Hematopoietic multipotent progenitor cell (in vitro differentiated cells): ENCODE measurements at places on chromosomes 2 and 18.

- no peak for DNase-seq
Observed at GRCh38 chr2:118224895-118225311, 136.6 kb downstream of the INSIG2 start.

GRCh38 chr2:191740016-191740419 is 62.1 kb downstream of the NABP1 start:
- DNase-seq, result peak; percentile 18

- no peak for DNase-seq
Observed at GRCh38 chr2:85503851-85504777, 34.9 kb upstream of the MAT2A start.

DNA sequence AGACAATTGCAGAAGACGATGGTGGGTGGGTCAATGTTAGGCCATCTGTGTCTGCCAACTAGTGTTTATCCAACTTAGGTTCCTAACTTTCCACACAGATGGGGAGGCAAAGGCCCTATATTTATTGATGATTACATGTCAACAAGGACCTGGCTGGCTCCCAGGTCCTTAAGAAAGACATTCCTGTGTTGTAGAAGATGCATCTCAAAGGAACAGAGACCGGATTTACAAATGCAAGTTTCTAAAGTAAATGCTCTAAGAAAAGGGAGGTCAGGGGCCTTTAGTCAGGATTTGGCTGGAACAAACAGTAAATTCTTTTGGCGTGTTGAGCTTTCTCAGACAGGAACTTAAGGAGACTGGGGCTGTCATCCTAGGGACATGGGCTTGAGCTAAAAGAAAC is 175.0 kb downstream of the SH3BP4 start:
- no peak for DNase-seq

DNA sequence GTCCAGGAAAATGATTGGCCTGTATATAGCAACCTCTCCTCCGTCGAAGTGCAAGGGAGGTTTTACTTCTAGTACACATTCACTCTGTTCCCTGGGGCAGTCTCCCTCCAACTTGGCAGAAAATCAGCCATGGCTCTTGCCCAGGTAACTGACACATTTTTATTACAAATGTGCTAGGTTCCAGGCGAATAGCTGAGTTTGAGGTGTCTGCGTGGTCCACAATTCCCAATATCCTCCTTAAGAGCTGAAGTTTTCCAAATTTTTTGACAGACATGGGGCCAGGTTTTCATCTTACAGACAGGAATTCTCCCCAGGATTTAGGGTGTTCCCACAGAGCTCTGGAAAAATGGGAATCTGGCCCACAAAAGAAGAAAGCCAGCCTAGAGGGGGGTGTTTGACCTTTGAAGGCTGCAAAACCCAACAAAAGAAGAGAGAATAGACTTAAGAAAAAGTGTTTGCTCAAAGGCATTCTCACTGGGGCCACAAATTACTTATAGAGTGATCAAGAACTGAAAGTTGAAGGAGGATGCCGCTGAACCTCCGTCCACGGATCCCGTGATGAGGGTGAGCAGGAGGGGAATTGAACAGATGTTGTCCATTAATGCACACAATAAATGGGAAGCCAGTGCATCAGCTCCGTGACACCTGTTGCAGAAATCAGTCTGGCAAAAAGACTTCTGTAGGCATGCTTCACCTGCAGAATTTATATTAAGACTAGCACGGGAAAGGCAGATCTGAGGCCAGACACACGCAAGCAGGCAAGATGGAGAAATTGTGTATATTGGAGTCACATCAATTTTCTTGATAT is 242.3 kb upstream of the COPS8 start:
- DNase-seq, result no peak

- DNase-seq, result no peak
Observed at GRCh38 chr2:196681510-196681909, 42.0 kb downstream of the CCDC150 start.

GRCh38 chr2:70835643-70836042 is at the start of gene CD207:
TSS of gene CD207 (minus strand) at chr2:70835816. CDS start at chr2:70835776, 40 bp downstream.
- DNase-seq, result no peak

GRCh38 chr2:71850306-71850801 is 297.3 kb downstream of the CYP26B1 start:
- no peak for DNase-seq

- DNase-seq, result no peak
Observed at GRCh38 chr2:223243233-223243632, 191.2 kb downstream of the KCNE4 start.

- peak; percentile 18 for DNase-seq
Observed at GRCh38 chr2:37718515-37719161, 47.2 kb upstream of the CDC42EP3 start.

DNA sequence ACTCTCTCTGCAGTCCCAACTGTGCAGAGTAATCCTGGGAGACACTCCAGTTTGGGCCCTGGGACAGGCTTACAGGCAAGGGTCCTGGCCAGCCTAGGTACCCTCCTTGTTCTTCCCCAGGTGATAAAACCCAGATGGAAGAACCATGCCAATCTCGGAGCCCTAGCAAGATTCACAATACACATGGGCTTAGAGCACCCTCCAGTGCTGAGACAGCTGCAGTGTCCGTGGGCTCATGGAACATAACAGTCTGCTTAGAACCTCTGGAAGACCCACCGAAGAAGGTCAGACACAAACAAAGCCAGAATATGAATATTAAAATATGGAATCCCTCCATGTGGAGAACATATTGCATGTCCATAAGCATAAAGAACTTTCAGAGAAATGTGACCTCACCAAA is 568.1 kb downstream of the KCNJ3 start:
- no peak for DNase-seq

GRCh38 chr18:25646971-25647370 is 295.0 kb upstream of the ZNF521 start:
- no peak for DNase-seq

DNA sequence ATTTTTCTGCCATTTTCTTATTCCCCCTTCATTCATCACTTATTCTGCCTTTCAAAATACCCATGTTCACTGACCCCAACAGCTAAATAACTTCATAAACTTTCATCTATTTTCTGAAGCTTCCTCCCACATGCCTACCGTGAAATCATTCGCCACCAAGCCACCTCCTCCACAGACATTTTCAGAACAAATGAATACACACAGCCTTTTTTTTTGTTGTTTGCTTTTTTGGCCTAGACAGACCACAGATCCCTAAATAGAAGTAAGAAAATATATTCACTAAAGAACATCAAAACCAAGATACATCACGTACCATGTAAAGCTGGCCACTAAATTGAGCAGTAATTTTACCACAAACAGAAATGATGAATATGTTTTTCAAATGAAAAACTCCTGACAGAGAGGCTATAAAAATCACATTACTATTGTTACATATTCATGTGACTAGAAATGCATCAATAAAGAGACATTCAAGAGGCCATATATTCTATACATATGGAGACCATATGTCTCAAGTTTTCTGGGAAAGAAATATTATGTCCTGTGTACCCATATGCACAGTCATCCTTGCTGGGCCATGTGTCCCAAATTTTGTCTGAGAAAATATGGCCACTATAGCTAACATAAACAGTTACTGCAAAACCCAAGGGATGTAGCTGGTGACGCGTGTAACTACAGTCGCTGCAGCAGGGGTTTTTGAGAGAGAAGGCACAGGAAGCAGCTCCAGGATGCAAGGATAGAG is 200.3 kb downstream of the FBXO15 start:
- DNase-seq, result no peak

- DNase-seq, result no peak
Observed at GRCh38 chr2:164967781-164968228, 12.5 kb upstream of the SLC38A11 start.

GRCh38 chr18:8890957-8891464 is 185.7 kb downstream of the MTCL1 start:
- DNase-seq, result no peak

DNA sequence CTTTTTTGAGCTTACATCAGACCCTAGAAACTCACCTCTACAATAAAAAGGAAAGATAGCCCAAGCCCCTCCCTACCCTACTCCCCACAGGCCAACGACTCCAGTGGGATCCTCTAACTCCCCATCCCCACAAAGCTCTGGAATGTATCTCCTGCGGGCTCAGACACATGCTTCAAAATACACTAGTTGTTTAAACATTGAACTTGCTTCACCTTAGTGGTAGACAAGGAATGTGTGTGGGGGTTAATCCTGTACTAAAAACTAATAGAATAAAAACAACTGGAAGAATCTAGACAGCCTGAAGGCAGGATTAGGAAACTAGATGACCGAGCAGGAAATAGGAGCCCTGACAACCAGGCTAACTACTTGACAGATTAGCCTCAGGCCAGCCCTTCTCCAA is 211.5 kb downstream of the SUCLG1 start:
- DNase-seq, result no peak

- no peak for DNase-seq
Observed at GRCh38 chr2:161204846-161205245, 44.6 kb downstream of the TANK start.

- no peak for DNase-seq
Observed at GRCh38 chr18:43542016-43542415, 264.7 kb upstream of the SYT4 start.
